ENCODE measurements at places on chromosomes 3 and 15.

GRCh38 chr3:116314476-116314875, 130.8 kb downstream of the LSAMP start:
- no peak for DNase-seq

DNA sequence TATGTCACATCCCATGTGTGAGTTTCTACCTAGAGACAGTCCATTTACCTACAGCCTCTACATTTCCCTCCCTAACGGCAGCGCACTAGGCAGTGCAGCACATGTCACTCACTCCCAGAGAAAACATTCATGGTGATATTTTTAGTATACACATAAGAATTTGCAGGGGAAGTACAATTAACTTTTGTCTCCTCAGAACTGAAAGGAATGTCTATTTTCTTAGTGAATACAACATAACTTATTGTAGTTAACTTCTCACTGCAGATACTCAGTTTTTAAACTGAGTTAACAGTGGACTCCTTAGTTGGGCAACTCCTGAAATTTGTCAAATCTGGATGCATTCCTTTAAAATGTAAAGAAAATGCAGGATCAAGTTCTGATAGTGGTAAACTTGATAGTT, 4.5 kb upstream of the ZBTB47 start:
- no peak for DNase-seq

DNA sequence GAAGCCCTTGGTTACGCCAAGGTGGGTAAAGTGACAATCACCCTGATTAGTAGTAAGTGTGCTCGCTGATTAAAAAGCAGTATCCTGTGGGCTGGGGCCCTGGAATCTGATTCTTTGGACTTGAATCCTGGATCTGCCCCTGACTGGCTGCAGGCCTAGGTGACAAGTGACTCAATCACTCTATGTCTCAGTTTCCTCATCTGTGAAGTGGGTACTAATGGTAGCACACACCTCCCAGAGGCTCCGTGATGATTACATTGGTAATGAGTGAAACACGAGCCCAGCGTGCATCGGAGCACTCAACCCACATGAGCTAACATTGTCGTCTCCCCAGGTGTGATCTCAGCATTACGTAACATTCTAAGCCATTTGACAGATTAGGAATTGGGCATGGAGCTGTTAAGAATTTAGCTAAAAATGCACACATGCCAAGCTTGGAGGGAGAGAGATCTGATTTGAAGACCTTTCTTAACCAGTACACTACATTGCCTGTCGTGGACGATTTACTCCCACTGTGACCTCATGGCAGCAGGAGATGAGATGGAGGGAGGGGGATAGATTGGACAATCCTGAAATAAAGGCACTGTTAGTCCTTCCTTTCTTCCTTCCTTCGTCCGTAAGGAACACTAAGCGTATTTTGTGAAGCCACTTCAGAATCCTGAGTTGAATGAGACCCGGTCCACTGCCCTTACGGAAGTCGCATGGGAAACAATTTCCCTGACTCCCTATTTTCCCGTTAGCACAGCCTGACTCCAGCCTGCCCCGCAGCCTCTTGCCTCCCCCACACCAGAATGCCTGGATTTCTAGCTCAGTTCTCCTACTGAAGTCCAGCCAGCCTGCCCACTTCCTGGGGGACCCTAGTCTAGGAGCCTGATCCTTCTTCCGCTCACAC, 32.1 kb downstream of the MGLL start:
- DNase-seq, result peak; percentile 87

DNA sequence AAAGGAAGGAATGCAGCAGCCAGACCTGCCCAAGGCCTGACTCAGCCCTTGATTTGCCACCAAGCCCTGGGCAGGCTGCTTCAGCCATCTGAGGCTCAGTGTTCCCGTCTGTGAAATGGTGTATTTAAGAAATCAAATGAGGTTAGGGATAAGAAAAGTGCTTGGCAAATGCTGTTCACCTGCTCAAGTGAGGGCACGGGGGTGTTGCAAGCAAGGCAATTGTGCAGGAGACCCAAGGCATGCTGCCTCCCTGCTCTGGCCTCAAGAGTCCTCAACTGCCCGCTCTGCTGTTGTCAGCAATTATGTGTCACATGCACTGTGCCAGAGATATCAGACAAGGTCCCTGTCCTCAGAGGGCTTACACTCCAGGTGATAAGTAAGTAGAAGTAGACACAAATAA, 101.8 kb downstream of the TPRA1 start:
- no peak for DNase-seq

GRCh38 chr15:78065973-78066946, 11.3 kb downstream of the TBC1D2B start:
- DNase-seq, result no peak

- DNase-seq, result no peak
These were observed 105.0 kb downstream of the FOXP1 start for GRCh38 chr3:71478568-71478967.

DNA sequence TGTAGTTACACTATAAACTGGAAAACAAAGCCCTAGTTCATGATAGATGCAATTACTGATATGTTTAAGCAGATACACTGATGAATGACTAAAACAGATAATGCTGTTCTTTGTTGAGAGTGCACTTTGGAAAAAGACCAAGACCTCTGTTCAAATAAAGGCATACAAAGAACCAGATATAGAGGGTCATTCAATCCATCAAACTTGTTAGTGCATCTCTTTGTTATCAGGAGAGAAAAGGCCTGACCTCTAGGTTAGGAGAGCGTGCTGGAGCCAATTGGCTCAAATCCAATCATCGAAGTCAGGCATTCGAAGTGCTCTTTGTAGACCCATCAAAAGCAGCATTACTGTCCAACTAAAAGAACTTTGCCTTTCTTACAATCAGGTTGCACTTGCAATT, 124.2 kb downstream of the TFG start:
- peak; percentile 36 for DNase-seq

- DNase-seq, result no peak
These were observed 420.5 kb upstream of the WNT5A start for GRCh38 chr3:55907616-55908015.

DNA sequence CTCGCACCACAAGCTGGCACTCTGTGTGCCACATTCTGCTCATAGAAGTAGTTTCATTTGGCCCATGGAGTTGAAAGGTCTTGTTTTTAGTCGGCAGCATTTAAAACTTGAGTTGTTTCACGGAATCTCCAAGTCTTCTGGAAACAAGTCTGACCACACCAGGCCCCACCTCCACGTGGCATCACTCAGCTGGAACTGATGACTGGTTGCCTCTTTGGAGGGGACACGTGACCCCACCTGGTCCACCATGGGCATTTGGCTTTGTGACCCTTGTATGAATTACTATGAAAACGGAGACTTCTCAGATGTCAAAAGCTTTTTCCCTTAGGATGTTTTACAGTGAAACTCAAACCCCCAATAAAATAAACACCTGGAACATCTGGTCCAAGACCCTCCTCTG, 74.9 kb downstream of the NTRK3 start:
- DNase-seq, result no peak

GRCh38 chr3:169848741-169849140, 21.0 kb downstream of the LRRC31 start:
- DNase-seq, result no peak

DNA sequence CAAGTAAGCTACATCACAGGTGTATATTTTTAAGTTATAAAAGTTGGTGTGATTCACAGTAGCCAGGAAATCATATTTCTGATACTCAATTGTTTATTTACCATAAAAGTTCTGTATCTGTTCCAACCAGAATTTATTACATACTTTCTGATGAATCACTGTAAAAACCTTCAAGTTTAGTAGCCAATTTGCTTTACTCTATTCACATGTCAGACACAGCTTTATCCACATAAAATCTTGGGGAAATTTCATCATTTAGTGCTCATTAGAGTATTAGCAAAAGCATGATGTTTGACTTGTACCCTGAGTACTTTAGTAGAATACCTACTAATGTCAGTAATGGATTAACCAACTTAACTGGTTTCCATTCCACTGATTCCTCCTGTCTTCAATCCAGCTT, 249.8 kb downstream of the POLQ start:
- no peak for DNase-seq

GRCh38 chr3:18027161-18027939, 284.9 kb upstream of the TBC1D5 start:
- DNase-seq, result no peak

DNA sequence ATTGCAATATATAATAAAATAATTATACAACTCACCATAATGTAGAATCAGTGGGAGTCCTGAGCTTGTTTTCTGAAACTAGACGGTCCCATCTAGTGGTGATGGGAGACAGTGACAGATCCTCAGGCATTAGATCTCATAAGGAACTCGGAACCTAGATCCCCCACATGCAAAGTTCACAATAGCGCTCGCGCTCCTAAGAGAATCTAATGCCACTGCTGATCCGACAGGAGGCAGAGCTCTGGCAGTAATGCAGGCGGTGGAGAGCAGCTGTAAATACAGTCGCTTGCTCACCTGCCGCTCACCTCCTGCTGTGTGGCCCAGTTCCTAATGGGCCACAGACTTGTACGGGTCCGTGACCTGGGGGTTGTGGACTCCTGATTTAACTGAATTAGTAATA, 87.8 kb downstream of the P3H2 start:
- DNase-seq, result no peak

GRCh38 chr15:74763416-74763815, 14.8 kb downstream of the CYP1A2 start:
- DNase-seq, result no peak

- DNase-seq, result no peak
These were observed 225.0 kb upstream of the P2RY1 start for GRCh38 chr3:152609891-152610290.

DNA sequence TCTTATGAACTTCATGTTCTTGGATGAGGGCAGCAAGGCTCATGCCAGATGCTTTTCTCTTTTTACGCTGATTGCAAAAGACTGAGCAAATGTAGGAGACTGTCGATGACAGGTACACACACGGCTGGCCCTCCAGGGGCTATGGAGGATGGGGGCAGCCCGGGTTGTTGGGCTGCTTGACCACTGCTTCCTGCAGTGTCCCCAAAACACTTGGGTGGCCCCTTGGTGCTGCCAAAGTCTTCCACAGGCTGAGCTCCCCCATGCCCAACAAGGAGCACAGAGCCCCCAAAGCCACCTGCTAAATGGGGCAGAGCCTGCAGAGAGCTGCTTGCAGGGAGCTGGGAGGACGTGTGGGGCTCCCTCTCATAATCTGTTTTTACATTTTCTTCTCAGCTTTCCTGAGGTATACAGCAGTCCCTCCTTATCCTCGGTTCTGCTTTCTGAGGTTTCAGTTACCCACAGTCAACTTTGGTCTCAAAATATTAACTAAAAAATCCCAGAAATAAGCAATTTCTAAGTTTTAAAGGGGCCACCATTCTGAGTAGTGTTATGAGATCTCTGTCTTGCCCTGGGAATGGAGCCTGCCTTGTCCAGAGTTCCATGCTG, 7.3 kb downstream of the PRR23E start:
- no peak for DNase-seq

- no peak for DNase-seq
These were observed 66.2 kb downstream of the FOXP1 start for GRCh38 chr3:71517271-71517791.

- no peak for DNase-seq
These were observed 16.3 kb downstream of the TYRO3 start for GRCh38 chr15:41575282-41575681.

- no peak for DNase-seq
These were observed 1322.7 kb upstream of the ALCAM start for GRCh38 chr3:104044002-104044401.

DNA sequence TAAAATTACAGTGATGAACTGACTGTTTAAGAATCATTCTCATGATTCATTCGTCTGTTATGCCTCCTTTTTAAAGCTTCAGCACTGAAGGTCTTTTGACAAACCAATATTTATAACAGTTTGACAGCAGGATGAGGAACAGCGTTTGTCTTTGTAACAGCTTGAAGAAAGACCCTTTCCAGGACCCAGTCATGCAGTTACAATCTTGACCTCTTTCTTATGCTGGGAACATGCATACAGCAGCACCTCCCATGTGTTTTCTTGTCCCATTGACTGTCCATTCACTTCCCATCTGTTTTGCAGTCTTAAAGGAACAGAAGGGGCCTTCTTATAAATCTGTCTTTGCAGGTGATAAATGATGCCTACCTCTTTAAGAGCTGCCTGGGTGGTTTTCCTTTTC, 87.2 kb downstream of the OPA1 start:
- DNase-seq, result no peak

DNA sequence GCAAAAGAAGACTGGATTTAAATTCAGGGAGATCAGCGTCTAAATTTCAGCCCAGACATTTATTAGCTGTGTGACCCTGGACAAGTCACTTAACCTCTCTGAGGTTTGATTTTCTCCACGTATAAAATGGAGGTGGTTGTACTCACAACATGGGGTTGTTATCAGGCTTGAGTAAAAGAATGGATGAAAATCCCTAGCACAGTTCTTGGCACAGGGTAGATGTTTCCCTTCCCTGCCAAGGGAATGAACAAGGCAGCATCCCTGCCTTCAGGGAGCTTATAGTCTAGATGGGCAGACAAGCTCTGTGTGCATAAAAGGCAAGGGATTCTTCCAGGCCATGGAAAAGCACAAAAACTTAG, 50.2 kb upstream of the MRPS22 start:
- DNase-seq, result no peak

GRCh38 chr3:2635511-2635910, 474.7 kb downstream of the IL5RA start:
- DNase-seq, result no peak

- DNase-seq, result no peak
These were observed 44.0 kb upstream of the SLC41A3 start for GRCh38 chr3:126127904-126128303.

- no peak for DNase-seq
These were observed 1.1 kb upstream of the NLGN1 start for GRCh38 chr3:173396191-173397041.

- no peak for DNase-seq
These were observed 384.0 kb upstream of the TPM1 start for GRCh38 chr15:62658498-62658897.

GRCh38 chr3:168671091-168671490, 575.4 kb upstream of the GOLIM4 start:
- DNase-seq, result peak; percentile 78

DNA sequence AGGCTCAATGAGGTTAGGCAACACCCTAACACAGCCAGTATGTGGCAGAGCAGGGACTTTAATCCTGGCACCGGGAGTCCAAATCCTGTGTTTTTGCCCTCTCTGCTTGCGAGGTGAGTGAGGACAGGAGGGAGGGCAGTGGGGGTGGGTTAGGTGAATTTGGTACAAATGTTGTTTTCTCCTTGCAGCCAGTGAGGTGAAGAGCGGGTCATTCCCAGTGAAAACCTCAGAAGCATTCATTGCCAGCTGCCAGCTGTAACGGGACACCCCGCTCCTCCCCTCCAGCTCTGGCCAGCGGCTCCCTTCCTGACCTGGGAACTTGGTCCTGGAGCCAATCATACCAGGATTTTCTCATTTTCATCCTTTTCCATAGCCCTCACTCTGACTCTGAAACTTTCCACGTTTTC, 45.7 kb upstream of the RAB6B start:
- peak; percentile 45 for DNase-seq

- no peak for DNase-seq
These were observed 387.9 kb downstream of the RBMS3 start for GRCh38 chr3:29668728-29669127.

- DNase-seq, result no peak
These were observed 76.6 kb downstream of the GBE1 start for GRCh38 chr3:81684751-81685395.

GRCh38 chr15:100810831-100811230, 68.8 kb upstream of the ALDH1A3 start:
- no peak for DNase-seq

Measured in NCI-H2029 (cell line).